Inflammatory macrophage (primary cell): ENCODE measurements at places on chromosomes 12 and 14.

GRCh38 chr12:70007687-70008086, 182.7 kb downstream of the MYRFL start:
- no peak for DNase-seq

GRCh38 chr12:12194206-12194605, 72.6 kb downstream of the LRP6 start:
- no peak for DNase-seq

DNA sequence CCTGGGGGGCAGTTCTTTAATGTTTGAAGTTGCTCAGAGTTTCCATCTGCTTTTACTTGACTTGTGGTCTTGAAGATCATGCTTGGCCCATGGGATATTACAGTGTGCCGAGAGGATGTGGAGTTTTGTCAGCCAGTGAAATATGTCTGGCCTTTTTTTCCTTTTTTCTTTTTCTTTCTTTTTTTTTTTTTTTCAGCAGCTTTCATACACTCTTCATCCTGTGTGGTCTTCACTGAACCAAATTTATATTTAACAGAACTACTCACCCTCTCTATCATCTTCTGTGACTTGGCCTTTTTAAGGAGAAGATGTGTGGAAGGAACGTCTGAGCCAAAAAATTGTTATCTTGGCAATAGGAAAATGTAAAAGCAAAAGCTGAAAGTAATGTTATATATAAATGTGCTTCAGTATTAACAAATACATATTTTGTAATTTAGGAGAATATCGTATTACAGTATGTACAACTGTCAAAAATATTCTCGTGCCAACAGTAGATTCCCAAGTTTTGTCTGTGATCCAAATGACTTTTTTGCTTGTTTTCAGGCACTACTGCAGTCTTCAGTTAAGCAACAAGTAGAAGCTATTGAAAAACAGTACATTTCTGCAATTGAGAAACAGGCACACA, 200.6 kb downstream of the CCDC91 start:
- DNase-seq: no peak

GRCh38 chr14:44833376-44834060, 128.2 kb downstream of the KLHL28 start:
- DNase-seq: no peak

- no peak for DNase-seq
Observed at GRCh38 chr14:85124631-85125290, 405.2 kb upstream of the FLRT2 start.

GRCh38 chr12:8145754-8146441, 10.9 kb upstream of the ZNF705A start:
- DNase-seq: no peak

DNA sequence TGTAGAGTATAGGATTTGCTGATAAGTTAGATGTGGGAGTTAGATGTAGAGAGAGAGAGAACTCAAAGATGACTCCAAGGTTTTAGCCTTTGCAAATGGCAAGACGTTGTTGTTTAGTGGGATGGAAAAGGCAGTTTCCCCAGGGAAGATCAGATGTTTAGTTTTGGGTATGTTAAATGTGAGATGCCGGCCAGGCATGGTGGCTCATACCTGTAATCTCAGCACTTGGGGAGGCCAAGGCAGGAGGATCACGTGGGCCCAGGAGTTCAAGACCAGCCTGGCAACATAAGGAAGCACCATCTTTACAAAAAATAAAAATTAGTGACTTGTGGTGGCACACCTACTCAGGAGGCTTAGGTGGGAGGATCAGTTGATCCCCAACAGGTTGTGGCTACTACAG, 33.5 kb downstream of the SCFD1 start:
- DNase-seq: no peak

DNA sequence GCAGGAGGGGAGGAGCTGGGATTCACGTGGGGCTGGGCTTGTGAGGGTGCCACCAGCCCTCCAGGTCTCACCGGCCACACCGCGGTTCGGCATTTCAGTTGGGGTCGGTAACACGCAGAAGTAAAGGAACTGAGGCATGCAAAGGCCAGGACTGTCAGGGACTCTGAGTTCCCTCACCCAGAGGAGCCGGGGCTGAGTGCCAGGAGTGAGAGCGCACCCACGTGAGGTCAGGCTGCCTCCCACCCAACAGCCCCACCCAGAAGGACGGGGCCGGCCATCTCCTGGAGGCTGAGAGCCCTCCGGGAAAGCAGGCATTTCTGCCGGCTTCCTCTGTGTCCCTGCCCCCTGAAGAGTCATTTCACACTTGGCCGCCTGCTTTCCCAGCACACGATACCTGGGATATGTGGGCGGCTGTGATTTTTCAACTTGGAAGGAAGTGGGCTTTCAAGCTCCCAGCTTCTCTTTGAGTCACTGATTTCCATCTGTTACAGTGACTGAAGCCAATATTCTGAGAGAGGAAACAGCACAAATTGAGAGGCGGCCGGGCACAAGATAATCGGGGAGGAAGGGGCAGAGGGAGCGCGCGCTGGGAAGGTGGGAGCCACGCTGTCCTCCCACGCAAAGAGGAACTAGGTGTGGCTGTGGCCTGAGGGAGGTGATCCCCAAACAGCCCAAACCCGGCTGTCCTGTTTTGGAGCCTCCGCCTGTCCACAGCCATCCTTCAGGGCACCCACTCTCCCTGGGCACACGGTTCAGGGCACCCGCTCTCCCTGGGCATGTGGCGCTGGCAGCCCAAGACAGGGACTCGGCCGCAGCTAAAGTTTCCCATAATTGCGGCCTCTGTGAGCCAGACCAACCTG, 19.0 kb downstream of the GALNT9 start:
- DNase-seq: no peak

- DNase-seq: no peak
Observed at GRCh38 chr12:93784339-93785086, 107.3 kb downstream of the CRADD start.

GRCh38 chr14:80956922-80957321, 1.5 kb downstream of the TSHR start:
- DNase-seq: peak; percentile 53

DNA sequence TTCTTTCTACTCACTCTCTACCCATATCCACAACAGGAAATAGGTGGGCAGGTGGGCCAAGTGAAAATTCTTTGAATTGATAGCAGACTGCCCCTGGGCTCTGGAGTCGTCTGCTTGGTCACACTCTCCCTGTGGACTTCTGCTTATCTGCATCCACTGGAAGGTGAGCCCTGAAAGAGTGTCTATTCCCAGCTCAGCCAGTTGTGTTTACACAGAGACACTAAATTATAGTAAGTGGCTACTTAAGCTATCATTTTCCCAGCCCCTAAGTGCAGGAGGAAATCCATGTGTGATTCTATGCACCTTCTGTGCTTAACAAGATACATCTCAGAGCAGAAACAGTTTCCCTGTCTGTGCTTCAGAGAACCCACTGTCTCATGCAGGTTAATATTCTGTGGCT, 338.4 kb downstream of the FUT8 start:
- no peak for DNase-seq
